ENCODE measurements at places on chromosomes 2 and 18. TPM values are rescaled to one million over a fixed set of nuclear protein-coding genes. Genes with fewer than 3 reads are reported as not detected.

- H3K4me3 ChIP-seq: no peak overlapping the region
- H3K36me3 ChIP-seq: no peaks in the 10 kb centered on the region
- no peak for DNase-seq
Observed at GRCh38 chr2:153584244-153584643, 105.7 kb upstream of the RPRM start.

- H3K4me3 ChIP-seq: no peak overlapping the region
- no peaks in the 10 kb centered on the region for H3K4me1 ChIP-seq
- H3K27ac ChIP-seq: no peak overlapping the region
- no peaks in the 10 kb centered on the region for H3K27me3 ChIP-seq
- no peak for DNase-seq
- H3K36me3 ChIP-seq: no peaks in the 10 kb centered on the region
Observed at GRCh38 chr2:83068714-83069113, 1390.4 kb downstream of the SUCLG1 start.

DNA sequence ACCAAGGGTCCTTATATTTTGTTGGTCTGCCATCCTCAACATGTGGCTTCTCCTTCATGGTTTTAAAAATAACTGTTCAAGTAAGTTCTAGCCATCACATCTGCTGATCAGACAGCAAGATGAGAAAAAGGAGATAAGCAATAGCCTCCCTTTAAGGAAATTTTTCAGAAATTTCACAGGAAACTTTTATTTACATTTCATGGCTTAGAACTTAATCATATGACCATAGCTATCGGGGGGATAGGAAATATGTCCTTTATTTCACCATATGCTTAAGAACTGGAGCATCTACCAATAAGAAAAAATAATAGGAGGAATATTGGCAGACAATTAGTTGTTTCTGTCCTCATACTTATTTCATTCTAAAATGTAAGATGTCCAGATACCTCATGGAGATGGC lies 16.2 kb downstream of the ATF2 start:
- H3K4me1 ChIP-seq: no peaks in the 10 kb centered on the region
- no peak overlapping the region for H3K4me3 ChIP-seq
- no peak for DNase-seq
- H3K27me3 ChIP-seq: no peaks in the 10 kb centered on the region

DNA sequence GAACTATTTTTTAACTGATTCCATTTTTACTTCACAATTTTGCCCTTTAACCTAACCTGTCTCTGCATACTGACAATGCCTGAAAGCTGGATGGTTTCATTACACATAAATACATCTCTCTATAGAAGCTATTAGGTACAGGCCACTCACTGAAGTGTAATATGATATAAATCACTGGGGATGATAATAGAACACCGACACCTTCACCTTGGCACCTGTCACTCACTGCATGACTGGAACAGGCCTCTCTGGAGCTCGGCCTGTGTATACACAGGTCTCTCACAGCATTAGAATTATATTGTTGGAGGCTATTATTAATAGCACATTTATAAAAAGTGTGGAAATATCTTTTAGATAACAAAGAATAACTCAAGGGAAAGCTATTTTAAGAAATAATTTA lies 138.2 kb downstream of the TMEM131 start:
- H3K4me1 ChIP-seq: no peaks in the 10 kb centered on the region
- no peaks in the 10 kb centered on the region for H3K36me3 ChIP-seq
- no peak overlapping the region for H3K4me3 ChIP-seq
- H3K27ac ChIP-seq: no peak overlapping the region
- DNase-seq: no peak

- H3K27ac ChIP-seq: no peak overlapping the region
- no peaks in the 10 kb centered on the region for H3K4me1 ChIP-seq
- no peak overlapping the region for H3K4me3 ChIP-seq
Observed at GRCh38 chr2:19575641-19576040, 217.2 kb upstream of the OSR1 start.

USP37 gene
- 12.0 TPM for total RNA-seq

RAD51AP2 gene
- 0.69 TPM for total RNA-seq

ANKRD62 gene
- not detected for total RNA-seq

TMEM37 gene
- 3.7 TPM for total RNA-seq

CD207 gene
- total RNA-seq: 2.9 TPM

Measured in uterus (tissue), 4 donors.